ENCODE measurements at places on chromosomes 4 and X. TPM values are rescaled to one million over a fixed set of nuclear protein-coding genes. Genes with fewer than 3 reads are reported as not detected.
A peak's percentile ranks its signal among the peaks of the same experiment; 100 is the strongest.

NWD2 gene
- total RNA-seq: 0.41 TPM

CCNA2 gene
- 2.3 TPM for total RNA-seq

VCX gene
- total RNA-seq: not detected

NLRP2B gene
- total RNA-seq: not detected

H2BW2 gene
- not detected for total RNA-seq

FAM193A gene
- total RNA-seq: 17.4 TPM

SGMS2 gene
- total RNA-seq: 179 TPM

MEPE gene
- not detected for total RNA-seq

AR gene
- 7.8 TPM for total RNA-seq

GK gene
- total RNA-seq: 8.0 TPM

DNA sequence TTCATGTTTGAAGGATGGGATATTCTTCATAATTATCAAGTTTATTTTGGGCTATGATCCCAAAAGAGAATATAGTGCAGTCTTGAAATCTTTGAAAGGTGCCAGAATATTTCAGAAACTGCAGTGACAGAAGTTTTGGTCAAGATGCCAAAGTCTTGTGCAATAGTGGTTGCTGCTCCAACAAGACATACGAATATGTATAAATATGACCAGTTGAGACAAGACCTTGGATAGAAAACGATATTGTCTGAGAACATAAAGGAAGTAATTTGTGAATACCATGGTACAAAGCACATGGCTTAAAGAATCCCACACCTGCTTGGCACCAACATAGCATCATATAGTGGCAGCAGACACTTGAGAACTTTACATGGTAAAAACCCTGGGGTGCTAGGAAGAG lies 48.6 kb upstream of the AMELX start:
- no peak overlapping the region for H3K4me3 ChIP-seq
- H3K27ac ChIP-seq: no peak overlapping the region

DNA sequence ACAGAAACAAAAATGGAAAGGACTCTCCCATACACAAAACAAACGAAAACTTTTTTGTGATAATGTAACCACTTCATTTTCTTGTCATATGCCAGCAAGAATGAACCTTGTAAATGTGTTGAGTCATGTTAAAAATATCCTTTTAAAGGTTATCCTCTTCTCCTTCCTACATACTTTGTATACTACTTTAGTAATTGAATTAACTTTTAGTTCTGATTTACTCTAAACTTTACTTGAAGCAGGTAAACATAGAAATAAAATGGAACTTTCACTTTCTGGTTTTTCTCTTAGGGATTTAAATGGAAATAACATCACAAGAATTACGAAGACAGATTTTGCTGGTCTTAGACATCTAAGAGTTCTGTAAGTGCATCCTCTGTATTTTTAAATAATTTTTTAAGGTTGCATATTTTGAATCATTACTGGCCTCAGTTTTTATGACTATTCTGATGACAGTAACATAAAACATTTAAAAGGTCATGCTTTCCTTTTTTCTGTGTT lies 4.7 kb downstream of the SLIT2 start:
- no peak for DNase-seq
- peaks cover 45% of the 10 kb centered on the region for H3K4me1 ChIP-seq
- H3K27me3 ChIP-seq: no peaks in the 10 kb centered on the region
- H3K36me3 ChIP-seq: no peaks in the 10 kb centered on the region
- peak overlapping the region; percentile 74 for H3K4me3 ChIP-seq

DNA sequence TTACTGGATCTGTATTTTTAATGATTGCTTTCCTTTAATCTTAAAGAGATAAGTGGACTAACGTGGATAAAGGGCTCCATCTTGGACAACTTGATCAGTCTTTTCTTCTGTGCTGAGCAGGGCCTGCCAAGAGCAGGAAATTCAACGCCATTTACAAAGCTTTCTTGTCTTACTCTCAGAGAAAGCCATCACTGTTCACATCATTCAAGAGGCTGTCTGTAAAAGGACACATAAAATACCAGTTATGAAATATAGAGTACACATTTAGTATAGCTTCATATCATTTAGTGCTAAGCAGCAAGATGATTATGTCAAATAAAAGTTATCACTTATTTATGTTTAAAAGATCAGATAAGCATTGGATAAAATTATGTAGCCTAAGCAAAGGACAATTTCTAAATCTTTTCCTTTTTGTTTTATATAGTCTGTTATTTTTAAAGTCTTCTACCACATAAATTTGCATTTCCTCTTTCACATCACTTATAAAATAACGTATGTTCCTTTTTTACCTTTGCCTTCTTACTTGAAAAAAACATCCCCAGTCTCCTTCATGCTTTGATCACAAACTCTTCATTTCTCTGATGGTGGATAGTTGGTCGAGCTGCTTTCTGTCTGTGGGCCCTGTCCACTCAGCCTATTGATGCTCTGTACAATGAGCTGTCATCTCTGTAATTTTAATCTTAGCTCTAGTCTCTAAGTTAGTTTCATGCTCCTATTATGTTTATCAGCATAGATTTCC lies 2.1 kb upstream of the CCNG2 start:
- H3K4me3 ChIP-seq: no peak overlapping the region
- no peak overlapping the region for H3K27ac ChIP-seq
- H3K27me3 ChIP-seq: no peaks in the 10 kb centered on the region
- no peak for DNase-seq
- H3K4me1 ChIP-seq: peaks cover 6% of the 10 kb centered on the region
- H3K36me3 ChIP-seq: no peaks in the 10 kb centered on the region

- no peak overlapping the region for H3K4me3 ChIP-seq
- peaks cover 8% of the 10 kb centered on the region for H3K4me1 ChIP-seq
- no peaks in the 10 kb centered on the region for H3K27me3 ChIP-seq
- H3K27ac ChIP-seq: no peak overlapping the region
- H3K36me3 ChIP-seq: no peaks in the 10 kb centered on the region
Measured at GRCh38 chrX:1442724-1443367, 9.9 kb downstream of the ASMTL start.

DNA sequence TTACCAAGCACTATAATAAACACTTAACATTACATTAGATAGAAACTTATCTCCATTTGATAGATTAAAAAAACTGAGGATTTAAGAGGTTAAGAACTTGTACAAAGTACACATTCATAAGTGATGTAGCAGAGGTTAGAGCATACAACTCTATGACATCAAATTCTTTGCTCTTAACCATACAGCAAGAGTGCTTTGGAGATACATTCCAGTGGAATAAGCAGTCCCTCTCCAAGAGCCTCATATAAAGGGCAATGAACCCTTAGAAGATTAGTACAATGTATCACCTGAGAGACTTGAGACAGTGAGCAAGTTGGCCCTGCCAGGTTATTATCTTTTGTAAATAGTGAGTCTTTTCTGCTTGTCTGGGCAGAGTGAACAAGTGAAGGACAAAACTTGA lies 600.4 kb upstream of the CT83 start:
- no peak for DNase-seq
- no peak overlapping the region for H3K27ac ChIP-seq
- H3K27me3 ChIP-seq: no peaks in the 10 kb centered on the region
- H3K36me3 ChIP-seq: no peaks in the 10 kb centered on the region

DNA sequence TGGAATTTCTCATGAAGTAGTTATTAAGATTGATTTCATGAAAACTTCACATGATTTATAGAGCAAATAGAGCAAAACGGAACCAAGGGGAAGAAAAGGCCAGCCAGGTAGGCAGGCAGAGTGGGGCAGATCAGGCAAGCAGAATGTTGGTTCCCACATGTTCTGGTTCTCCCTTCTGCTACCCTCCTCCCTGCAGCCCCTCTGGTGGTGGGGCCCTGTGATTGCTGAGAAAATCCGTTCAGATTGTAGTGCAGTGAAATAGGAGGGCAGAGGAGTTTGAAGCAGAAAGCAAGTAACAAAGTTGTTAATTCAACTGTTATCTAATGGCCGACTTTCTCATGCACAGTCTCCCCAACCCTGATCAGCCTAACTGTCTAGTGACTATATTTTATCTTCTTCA lies 185.3 kb downstream of the MID1IP1 start:
- DNase-seq: no peak
- no peak overlapping the region for H3K4me3 ChIP-seq
- H3K27me3 ChIP-seq: no peaks in the 10 kb centered on the region
- no peaks in the 10 kb centered on the region for H3K4me1 ChIP-seq
- no peaks in the 10 kb centered on the region for H3K36me3 ChIP-seq

DNA sequence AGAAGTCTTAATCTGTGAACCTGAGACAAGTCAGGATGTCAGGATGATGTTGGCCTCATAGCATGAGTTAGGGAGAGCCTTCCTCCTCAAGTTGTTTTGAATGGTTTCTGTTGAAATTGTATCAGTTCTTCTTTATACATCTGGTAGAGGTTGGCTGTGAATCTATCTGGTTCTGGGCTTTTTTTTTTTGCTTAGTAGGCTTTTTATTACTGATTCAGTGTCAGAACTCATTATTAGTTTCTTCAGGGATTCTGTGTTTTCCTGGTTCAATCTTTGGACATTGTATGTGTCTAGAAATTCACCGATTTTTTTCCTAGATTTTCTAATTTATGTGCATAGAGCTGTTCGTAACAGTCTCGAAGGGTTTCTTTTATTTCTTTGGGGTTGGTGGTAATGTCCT lies 14.9 kb downstream of the GLUD2 start:
- DNase-seq: no peak
- no peaks in the 10 kb centered on the region for H3K4me1 ChIP-seq
- H3K4me3 ChIP-seq: no peak overlapping the region
- no peak overlapping the region for H3K27ac ChIP-seq

- H3K36me3 ChIP-seq: no peaks in the 10 kb centered on the region
- H3K27me3 ChIP-seq: no peaks in the 10 kb centered on the region
- DNase-seq: no peak
Measured at GRCh38 chr4:173152104-173152503, 16.5 kb upstream of the GALNT7 start.

GRCh38 chr4:48429709-48430474 lies 53.3 kb upstream of the SLC10A4 start:
- no peak overlapping the region for H3K27ac ChIP-seq
- H3K4me1 ChIP-seq: no peaks in the 10 kb centered on the region
- H3K27me3 ChIP-seq: no peaks in the 10 kb centered on the region
- no peak overlapping the region for H3K4me3 ChIP-seq
- H3K36me3 ChIP-seq: peaks cover 20% of the 10 kb centered on the region

GRCh38 chr4:85940151-85940550 lies 419.7 kb downstream of the MAPK10 start:
- no peak overlapping the region for H3K4me3 ChIP-seq
- no peak for DNase-seq
- no peaks in the 10 kb centered on the region for H3K36me3 ChIP-seq
- H3K27me3 ChIP-seq: no peaks in the 10 kb centered on the region

GRCh38 chrX:137031039-137031438 lies 2.8 kb downstream of the GPR101 start:
- DNase-seq: no peak
- H3K4me3 ChIP-seq: no peak overlapping the region
- H3K27ac ChIP-seq: no peak overlapping the region
- H3K36me3 ChIP-seq: no peaks in the 10 kb centered on the region
- H3K27me3 ChIP-seq: peaks cover 11% of the 10 kb centered on the region

DNA sequence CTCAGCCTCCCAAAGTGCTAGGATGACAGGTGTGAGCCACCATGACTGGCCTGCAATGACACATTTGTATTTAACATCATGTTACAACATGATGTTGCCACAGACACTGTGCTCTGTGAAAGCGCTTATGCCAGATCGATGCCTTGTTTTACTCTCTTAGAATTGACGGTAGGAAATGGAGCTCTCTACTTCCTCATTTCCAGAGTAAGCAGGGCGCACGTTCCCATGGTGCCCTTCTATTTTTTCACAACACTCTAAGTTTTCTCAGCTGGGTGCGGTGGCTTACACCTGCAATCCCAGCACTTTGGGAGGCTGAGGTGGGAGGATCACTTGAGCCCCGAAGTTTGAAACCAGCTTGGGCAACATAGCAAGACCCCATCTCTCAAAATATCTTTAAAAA lies 60.7 kb upstream of the DHRSX start:
- DNase-seq: no peak
- H3K27ac ChIP-seq: no peak overlapping the region
- H3K36me3 ChIP-seq: no peaks in the 10 kb centered on the region
- no peaks in the 10 kb centered on the region for H3K27me3 ChIP-seq
- no peak overlapping the region for H3K4me3 ChIP-seq

GRCh38 chr4:6888506-6889071 lies 21.0 kb upstream of the TBC1D14 start:
- H3K27ac ChIP-seq: no peak overlapping the region
- no peaks in the 10 kb centered on the region for H3K36me3 ChIP-seq
- DNase-seq: no peak
- H3K4me3 ChIP-seq: no peak overlapping the region
- H3K4me1 ChIP-seq: peaks cover 28% of the 10 kb centered on the region

GRCh38 chr4:112897543-112897942 lies 151.9 kb upstream of the ANK2 start:
- no peaks in the 10 kb centered on the region for H3K27me3 ChIP-seq
- no peak for DNase-seq
- H3K36me3 ChIP-seq: no peaks in the 10 kb centered on the region
- no peaks in the 10 kb centered on the region for H3K4me1 ChIP-seq

DNA sequence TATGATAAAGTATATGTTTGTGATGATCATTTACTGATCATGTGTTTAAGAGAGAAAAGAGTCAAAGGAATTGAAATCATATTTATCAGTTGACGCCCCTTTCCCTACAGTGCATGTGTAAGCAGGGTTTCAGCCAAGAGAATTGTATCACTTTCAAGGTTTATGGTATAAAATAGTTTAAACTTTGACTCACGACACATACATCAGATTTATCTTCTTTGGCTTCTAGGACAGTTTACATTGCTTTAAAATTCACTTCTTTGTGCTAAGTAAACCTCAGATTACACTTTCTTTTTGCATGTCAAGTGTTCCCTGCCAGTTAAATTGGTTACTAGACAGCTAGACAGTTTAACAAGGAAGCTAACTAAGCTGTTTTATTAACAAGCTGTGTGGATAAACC lies 86.3 kb upstream of the MYOZ2 start:
- no peaks in the 10 kb centered on the region for H3K36me3 ChIP-seq
- no peak for DNase-seq
- no peaks in the 10 kb centered on the region for H3K4me1 ChIP-seq
- H3K4me3 ChIP-seq: no peak overlapping the region
- H3K27ac ChIP-seq: peak overlapping the region; percentile 11
- H3K27me3 ChIP-seq: no peaks in the 10 kb centered on the region

All from sigmoid colon (tissue), 7 donors.